Frontal cortex (tissue), 4 donors: ENCODE measurements at places on chromosomes 11 and 22.

- DNase-seq, result peak; percentile 58
Observed at GRCh38 chr22:31346733-31347250, 646 bp upstream of the PATZ1 start.

- no peak for DNase-seq
Observed at GRCh38 chr11:33197915-33198727, 36.8 kb upstream of the CSTF3 start.

- no peak for DNase-seq
Observed at GRCh38 chr11:61756452-61757212, 4.2 kb downstream of the MYRF start.

DNA sequence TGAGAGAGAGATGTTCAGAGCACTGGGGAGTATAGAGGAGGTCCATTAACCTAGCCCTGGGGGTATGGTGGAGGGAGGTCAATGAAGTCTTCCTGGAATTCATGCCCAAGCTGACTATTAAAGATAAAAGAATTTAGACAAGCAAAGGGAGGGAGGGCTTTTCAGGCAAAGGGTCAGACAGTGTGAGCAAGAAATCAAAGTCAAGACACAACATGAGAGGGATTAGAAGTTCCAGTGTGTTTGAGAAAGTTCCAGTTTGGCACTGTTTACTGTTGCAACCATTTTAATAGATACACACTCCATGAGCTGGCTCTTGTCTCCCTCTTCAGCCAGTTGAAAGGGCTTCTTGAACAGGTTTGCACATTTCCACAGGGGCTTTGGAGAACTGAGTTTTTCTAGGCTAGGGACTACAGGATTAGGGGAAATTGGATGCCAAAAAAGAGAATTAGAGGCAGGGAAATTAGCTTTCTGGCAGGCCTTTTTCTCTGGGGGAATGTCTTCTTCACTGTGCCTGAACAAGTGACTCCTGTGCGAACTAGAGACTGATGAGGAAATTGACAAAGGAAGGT is 14.7 kb upstream of the NNMT start:
- DNase-seq, result no peak

DNA sequence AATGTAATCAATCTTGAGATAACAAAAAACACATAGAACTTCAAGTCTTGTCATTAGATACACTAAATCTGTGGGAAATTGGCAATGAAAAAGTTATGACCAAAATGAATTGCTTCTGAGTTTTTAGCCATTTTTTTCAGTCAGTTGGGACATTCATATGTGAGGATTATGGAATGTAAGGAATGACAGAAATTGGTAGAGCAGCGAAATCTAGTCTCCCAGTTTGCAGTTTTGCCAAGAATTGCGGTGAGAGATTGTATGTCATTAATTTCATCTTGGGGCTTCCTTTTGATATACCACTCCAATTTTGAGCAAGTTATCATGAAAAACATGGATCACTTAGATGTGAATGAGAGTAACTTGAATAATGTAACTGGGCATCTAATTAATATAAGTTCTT is 49.9 kb downstream of the SIK2 start:
- DNase-seq, result no peak

DNA sequence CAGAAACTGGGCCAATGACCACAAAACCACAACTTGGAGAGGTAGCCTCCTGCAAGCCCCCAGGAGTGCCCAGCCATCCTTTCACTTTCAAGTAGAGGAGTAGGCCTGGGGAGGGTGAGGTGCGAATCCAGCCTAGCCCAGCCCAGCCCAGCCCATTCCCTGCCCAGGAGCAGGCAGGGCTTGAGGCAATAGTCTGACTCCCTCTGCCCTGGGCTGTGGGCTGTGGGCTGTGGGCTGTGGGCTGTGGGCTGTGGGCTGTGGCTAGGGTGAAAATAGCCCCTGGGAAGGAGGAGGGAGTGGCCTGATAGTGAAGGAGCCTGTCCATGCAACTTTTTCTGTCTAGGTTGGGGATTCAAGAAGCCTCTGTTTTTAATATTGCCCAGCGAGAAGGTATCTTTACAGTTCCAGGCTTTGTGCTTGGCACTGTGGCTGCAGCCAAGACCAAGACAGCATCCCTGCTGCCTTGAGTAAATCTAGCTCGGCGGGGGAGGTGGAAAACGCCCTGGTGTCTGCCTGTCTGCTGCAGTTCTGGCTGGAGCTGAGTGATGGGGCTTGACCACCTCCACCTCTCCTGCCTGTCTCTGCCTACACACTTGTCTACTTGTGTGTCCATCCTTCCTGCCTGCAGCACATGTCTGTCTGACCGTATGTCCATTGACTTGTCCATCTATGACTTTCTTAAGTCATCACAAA is 40.7 kb downstream of the LMO1 start:
- DNase-seq, result no peak

DNA sequence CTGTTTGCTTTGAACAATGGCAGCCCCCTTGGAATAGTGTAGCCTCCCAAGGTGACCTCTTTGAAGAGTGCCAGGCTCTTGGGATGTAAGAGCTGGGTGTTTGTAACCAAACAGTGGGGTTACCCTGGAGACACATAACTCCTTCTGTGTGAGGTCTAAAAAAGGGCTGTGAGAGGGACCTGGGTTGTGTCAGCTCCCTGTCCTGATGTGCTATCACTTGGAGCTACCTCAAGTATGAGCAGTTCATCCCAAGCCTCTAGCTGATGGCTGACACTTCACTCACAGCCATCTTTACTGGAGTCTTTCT is 40.2 kb downstream of the TSPAN18 start:
- no peak for DNase-seq

DNA sequence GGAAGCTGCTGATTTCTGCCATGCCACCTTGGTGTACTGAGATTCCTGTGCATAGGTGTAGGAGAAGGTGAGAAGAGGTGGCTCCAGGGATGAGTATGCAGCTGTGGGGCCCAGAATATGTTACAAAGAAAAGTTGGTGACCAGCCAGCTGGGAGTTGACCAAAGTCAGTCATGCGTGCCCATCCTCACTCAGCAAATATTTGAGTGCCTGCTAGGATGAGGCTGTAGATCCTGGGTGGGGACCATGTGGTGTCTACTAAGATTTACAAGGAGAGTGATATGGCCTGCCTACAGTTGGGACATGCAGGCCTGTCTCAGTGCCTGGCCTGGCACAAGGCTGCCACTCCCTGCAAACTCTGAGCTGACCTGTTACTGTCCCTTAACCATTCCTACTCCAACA is 19.4 kb downstream of the RNF185 start:
- DNase-seq, result no peak

DNA sequence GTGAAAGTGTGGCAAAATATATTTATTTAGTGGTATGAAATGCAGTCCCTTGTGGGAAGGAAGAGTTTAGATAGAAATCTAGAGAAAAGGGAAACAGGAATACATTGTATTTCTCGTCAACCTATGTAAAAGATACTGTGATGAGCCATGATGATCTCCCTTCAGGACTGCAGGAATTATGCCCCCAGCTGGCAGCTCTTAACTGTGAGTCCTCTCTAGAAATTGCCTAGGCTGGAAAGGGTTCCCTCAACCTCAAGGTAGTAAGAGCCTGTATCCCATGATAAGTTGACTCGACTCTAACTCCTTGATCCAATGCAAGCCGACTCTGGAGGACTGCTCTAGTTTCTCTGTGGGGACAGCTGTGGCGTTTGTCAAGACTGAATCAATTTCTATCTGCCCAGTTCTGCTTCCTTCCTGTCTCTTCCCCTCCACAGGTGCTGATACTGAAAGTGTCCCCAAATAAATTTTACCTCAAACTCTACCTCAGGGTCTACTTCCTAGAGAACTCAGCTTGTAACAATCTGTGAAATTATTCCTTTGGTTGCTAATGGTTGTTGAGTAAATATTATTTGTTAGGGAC is 897.3 kb downstream of the METTL15 start:
- DNase-seq, result no peak

GRCh38 chr11:71410363-71410966 is 37.7 kb downstream of the DHCR7 start:
- DNase-seq, result no peak

GRCh38 chr11:72079819-72080325 is 470 bp downstream of the NUMA1 start:
- no peak for DNase-seq

DNA sequence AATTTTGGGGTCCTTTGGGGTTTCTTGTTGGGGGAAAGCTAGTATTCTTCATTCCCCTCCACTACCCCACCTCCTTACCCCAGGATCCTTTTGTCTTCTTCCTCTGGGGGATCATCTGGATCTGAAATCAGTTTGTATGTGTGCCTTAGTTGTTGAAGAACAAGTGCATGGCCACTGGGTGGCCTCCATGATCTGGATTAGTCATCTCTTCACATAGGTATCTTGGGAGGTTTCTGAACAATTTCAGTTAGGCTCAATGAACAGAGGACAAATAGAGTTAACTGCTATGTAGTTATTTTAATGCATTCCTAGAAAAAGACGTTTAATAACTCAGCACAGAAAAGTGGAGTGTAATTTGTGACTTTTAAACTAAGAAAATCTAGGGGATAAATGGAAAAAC is 7.1 kb upstream of the VWA5A start:
- no peak for DNase-seq

DNA sequence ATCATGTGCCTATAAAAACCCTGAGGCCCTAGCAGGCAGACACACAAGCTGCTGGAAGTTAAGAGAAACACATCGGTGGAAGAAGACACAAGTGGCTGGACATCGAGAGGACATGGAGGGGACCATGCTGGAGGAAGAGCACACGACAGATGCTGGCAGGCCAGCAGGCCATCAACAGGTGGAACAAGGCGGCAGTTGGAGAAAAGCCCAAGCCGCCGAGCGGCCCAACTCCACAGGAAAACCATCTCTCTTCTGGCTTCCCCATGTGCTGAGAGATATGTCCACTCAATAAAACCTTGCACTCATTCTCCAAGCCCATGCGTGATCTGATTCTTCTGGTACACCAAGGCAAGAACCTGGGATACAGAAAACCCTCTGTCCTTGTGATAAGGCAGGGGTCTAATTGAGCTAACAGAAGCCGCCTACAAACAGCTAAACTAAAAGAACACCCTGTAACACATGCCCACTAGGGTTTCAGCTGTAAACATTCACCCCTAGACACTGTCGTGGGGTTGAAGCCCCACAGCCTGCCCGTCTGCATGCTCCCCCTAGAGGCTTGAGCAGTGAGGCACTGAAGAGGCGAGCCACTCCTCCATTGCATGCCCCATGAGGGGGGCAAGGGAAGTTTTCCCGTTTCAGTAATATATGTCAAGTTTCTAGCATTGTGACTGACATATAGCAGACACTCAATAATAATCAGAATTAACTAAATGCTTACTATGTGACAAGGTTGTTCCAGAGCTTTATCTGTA is 39.0 kb upstream of the MMP20 start:
- no peak for DNase-seq

- no peak for DNase-seq
Observed at GRCh38 chr11:120195601-120196320, 15.1 kb upstream of the OAF start.

DNA sequence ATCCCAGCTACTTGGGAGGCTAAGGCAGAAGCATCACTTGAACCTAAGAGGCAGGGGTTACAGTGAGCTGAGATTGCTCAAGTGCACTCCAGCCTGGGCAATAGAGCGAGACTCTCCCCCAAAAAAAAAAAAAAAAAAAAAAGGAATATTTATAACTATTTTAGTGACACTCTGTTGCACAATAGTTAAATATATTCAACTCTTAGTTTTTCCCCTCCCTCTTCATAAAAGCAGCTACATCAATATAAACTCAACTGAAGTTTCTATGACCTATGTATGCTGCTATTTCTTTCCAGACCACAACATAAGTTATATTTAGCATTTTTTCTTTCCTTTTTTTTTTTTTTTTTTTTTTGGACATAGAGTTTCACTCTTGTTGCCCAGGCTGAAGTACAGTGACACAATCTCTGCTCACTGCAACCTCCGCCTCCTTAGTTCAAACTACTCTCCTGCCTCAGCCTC is 19.2 kb downstream of the CELF1 start:
- DNase-seq, result no peak

- no peak for DNase-seq
Observed at GRCh38 chr22:29143941-29144785, 61.5 kb upstream of the EMID1 start.

DNA sequence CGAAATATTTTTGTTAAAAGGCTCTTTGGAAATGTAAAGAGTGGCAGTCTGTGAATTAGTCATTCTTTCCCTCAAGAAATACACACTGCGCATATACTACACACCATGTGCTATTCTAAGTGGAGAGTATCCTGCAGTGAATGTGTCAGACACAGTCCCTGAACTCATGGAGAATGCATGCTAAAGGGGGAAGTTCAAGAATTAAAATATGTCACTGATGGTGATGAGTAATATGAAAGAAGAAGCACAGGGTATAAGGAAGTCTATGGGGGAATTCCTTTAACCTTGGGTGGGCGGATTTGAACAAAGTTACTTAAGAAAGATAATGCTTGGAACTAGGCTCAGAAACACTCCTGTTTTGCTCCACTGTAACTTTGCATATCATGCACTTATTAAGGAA is 153.0 kb downstream of the LRRC4C start:
- no peak for DNase-seq

- no peak for DNase-seq
Observed at GRCh38 chr22:47565607-47566006, 803.2 kb downstream of the TBC1D22A start.

- DNase-seq, result no peak
Observed at GRCh38 chr11:121524233-121524631, 71.5 kb upstream of the SORL1-AS1 start.

DNA sequence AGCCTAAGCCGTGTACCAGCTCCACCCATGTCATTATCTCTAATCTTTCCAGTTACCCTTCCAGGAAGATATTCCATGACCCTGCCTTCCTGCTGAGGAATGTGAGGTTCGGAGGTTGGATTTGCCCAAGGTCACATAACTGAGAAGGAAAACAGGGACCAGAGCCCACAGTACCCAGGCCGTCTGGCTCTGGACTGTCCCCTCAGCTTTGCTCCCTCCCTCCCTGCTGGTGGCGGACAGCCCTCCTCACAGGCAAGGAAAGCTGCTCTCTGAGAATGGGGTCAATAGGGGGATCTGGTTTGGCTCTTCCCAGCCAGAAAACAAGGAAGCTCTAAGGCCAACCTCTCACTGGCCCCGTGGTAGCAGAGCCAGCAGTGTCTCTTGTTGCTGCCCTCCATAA is 63.3 kb downstream of the SYN3 start:
- DNase-seq, result no peak

DNA sequence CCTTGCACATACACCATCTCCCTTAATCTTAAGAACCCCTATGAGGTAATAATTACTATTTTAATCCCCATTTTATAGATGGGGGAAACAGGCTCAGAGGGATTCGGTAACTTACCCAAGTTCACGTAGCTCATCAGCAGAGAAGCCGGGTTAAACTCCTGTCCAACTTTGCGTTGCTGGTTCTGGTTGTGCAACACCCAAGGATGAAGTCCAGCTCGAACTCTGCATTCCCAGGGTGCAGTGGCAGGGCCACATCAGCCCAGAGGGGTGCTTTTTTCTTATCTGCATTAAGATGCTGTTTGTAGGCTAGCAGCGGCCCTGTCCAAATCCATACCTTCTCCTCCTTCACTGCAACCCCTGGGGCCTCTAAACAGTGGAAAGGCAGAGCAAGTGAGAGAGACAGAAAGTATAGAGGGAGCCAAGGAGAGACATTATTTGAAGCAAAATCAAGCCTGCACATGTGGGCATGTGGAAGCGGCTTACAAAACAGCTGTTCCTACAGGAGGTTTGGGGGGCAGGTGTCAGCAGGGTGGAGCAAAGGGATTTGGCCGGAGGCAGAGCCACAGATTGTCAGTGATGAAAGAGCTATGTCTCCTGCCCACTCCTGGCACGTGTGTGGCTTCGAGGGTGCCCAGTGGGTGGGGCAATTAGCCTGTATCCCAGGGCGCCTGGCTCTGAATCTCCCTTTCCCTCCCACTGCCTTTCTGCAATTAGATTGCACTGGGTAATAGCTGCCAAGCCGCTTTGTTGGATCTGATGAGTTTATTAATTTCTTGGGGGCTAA is 129.5 kb upstream of the TBCEL start:
- DNase-seq, result no peak
